Activated B cell treated with CpG ODN at 0.5 μM for 24 hours (primary cell): ENCODE measurements at places on chromosomes 12 and 14. TPM values are rescaled to one million over a fixed set of nuclear protein-coding genes. Genes with fewer than 3 reads are reported as not detected.

TAOK3 gene
- total RNA-seq, result 76.3 and 86.9 TPM in 2 replicates

CCDC177 gene
- total RNA-seq, result 0.05 TPM in 1 of 2 replicates, not detected in the other

EID3 gene
- total RNA-seq, result 6.2 TPM in 2 replicates

ANKRD33 gene
- not detected in 2 replicates for total RNA-seq

PGF gene
- total RNA-seq, result not detected in 2 replicates

GNPNAT1 gene
- 9.7 and 11.4 TPM in 2 replicates for total RNA-seq

GABARAPL1 gene
- 2.1 and 2.5 TPM in 2 replicates for total RNA-seq

NAV3 gene
- total RNA-seq, result not detected in 2 replicates

SLC38A2 gene
- 231 and 247 TPM in 2 replicates for total RNA-seq

CLEC7A gene
- total RNA-seq, result 0.09 and 0.10 TPM in 2 replicates

EPS8 gene
- total RNA-seq, result 0.73 and 0.89 TPM in 2 replicates

APPL2 gene
- 22.0 and 30.7 TPM in 2 replicates for total RNA-seq

PXMP2 gene
- 5.3 and 7.7 TPM in 2 replicates for total RNA-seq

DPF3 gene
- 3.5 and 4.3 TPM in 2 replicates for total RNA-seq

DNA sequence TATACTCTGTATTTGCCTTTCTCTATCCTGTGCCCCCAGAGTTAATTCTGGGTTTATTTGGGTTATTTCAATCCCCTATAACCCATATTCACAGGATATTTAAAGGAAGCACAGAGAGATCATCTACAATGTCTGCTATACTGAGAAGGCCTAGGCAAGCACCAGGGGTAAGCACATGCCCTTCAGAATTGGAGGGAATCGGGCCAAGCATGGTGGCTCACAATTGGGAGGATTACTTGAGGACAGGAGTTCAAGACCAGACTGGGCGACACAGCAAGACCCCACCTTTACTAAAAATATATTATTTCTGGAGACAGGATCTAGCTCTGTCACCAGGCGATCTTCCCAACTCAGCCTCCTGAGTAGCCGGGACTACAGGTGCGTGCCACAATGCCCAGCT is 11.3 kb downstream of the FOXN3 start:
- DNase-seq, result no peak
- peaks cover 70% of the 10 kb centered on the region for H3K4me1 ChIP-seq
- no peak overlapping the region for H3K4me3 ChIP-seq
- H3K27me3 ChIP-seq, result no peaks in the 10 kb centered on the region
- peaks cover 41% of the 10 kb centered on the region for H3K36me3 ChIP-seq
- H3K27ac ChIP-seq, result no peak overlapping the region

GRCh38 chr14:21163871-21164291 is 8.0 kb upstream of the OR5AU1 start:
- peaks cover 18% of the 10 kb centered on the region for H3K27me3 ChIP-seq
- no peak for DNase-seq
- H3K36me3 ChIP-seq, result no peaks in the 10 kb centered on the region
- H3K27ac ChIP-seq, result no peak overlapping the region
- no peaks in the 10 kb centered on the region for H3K4me1 ChIP-seq
- H3K4me3 ChIP-seq, result no peak overlapping the region

- H3K36me3 ChIP-seq, result no peaks in the 10 kb centered on the region
- H3K27ac ChIP-seq, result no peak overlapping the region
- peaks cover 20% of the 10 kb centered on the region for H3K4me1 ChIP-seq
- H3K4me3 ChIP-seq, result no peak overlapping the region
- no peaks in the 10 kb centered on the region for H3K27me3 ChIP-seq
- DNase-seq, result no peak
Measured at GRCh38 chr12:89156862-89157262, 195.4 kb downstream of the DUSP6 start.

- H3K4me1 ChIP-seq, result peaks cover 8% of the 10 kb centered on the region
- H3K36me3 ChIP-seq, result no peaks in the 10 kb centered on the region
- no peak overlapping the region for H3K27ac ChIP-seq
- peaks cover 2% of the 10 kb centered on the region for H3K27me3 ChIP-seq
Measured at GRCh38 chr14:74921987-74922751, 891 bp downstream of the RPS6KL1 start.

- H3K27me3 ChIP-seq, result no peaks in the 10 kb centered on the region
- no peaks in the 10 kb centered on the region for H3K4me1 ChIP-seq
- H3K4me3 ChIP-seq, result no peak overlapping the region
Measured at GRCh38 chr14:100033347-100034075, 31.7 kb upstream of the EVL start.

DNA sequence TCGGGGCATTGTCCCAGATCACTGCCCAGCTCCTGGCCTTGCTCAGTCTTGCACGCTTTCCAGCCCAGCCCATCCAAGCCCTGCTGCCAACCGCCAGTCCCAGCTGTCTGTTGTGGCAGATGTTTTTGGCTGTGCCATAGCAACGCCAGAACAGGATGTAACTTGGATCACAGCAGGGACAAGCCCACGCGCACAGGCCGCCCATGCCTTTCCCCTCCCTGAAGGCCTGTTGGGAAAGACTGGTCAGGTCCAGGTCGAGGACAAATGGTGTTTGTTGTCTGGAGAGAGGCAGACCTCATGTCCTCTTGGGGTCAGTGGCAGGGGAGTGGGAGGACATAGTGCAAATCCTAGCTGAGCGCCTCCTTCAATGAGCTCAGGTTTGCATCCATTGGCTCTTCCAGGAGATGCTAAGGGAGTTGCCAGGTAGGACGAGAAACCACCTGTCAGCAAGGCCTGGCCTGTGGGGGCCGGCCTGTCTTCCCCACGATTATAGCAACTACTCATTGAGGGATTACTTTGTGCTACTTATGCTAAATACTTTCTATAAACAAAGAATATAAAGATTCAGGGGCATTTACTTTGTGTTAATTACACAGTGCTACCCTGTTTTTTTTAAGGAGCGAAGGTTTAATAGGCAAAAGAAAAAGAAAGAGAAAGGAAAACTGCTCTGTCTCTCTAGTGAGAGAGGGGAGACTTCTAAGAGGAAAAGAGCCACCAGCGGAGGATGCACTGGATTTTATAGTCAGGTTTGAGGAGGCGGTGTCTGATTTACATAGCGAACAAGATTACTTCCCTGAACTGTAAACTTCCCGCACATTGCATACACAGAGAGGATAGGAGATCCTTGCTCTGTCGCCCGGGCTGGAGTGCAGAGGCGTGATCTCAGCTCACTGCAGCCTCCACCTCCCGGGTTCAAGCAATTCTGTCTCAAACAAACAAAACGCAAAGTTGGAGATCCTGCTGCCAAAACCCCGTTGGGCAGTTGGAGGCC is 42.8 kb upstream of the CORO1C start:
- no peak overlapping the region for H3K4me3 ChIP-seq
- no peak for DNase-seq
- H3K27ac ChIP-seq, result no peak overlapping the region
- H3K27me3 ChIP-seq, result no peaks in the 10 kb centered on the region

DNA sequence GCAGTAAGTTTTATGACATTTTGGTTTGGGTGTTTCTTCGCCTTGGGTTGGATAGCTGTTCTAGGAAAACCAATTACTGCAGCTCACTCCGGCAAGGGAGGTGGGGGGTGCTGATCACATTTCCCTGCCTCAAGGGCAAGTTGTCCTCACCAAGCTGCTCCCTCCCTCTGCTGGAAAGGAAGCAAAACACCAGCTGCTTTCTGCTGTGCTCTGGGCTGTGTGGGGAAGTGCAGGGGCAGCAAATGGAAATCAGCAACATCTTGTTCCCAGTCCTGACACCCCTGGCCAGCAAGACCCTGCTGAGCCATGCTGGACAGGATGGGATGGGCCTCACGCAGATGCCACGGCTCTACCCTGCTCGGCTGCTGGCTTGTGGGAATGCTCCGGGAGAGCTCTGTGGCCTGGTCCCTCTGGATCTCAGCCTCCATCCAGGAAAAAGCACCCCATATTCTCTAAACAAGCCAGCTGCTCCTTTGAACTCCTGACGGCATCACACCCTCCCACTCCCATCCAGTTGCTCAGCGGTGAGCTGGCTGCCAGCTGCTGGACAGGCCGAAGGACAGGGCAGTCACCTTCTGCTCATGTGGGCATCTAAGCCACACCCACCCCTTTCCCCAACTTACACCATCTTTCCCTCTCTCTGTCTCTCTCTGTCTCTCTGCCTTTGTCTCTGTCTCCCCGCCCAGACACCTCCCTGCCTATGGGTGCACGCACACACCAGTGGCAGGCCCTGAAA is 52.4 kb upstream of the EIF5 start:
- DNase-seq, result no peak
- no peak overlapping the region for H3K4me3 ChIP-seq
- H3K27ac ChIP-seq, result no peak overlapping the region

- H3K27ac ChIP-seq, result no peak overlapping the region
- no peaks in the 10 kb centered on the region for H3K4me1 ChIP-seq
- H3K36me3 ChIP-seq, result no peaks in the 10 kb centered on the region
- H3K4me3 ChIP-seq, result no peak overlapping the region
Measured at GRCh38 chr14:101469382-101470247, 91.7 kb upstream of the DIO3 start.

GRCh38 chr14:69043596-69044260 is 64.6 kb upstream of the ACTN1 start:
- H3K4me3 ChIP-seq, result no peak overlapping the region
- H3K27me3 ChIP-seq, result peaks cover 23% of the 10 kb centered on the region
- DNase-seq, result no peak
- no peaks in the 10 kb centered on the region for H3K4me1 ChIP-seq

DNA sequence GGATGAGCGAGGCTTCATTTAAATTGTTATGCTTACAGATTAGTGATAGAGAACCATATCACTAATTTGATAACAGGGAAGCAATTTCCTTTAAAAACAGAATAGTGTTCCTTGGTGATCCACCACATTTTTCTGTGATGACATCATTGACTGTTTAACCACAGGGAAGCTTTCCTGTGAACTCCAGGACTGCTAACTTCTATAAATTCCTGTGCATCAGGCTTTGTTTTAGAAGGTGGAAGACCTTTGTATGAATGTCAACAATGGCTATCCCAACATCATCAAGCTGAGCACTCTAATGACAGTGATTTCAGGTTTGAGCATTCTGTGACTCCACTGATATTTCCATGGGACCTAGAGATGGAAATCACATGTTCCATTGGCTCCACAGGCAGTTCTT is 177.1 kb downstream of the RMST start:
- no peaks in the 10 kb centered on the region for H3K4me1 ChIP-seq
- no peak overlapping the region for H3K4me3 ChIP-seq
- H3K27ac ChIP-seq, result no peak overlapping the region
- DNase-seq, result no peak

- no peak for DNase-seq
- H3K27ac ChIP-seq, result no peak overlapping the region
- H3K27me3 ChIP-seq, result no peaks in the 10 kb centered on the region
- no peaks in the 10 kb centered on the region for H3K36me3 ChIP-seq
- peaks cover 20% of the 10 kb centered on the region for H3K4me1 ChIP-seq
Measured at GRCh38 chr12:89157413-89157812, 194.9 kb downstream of the DUSP6 start.

DNA sequence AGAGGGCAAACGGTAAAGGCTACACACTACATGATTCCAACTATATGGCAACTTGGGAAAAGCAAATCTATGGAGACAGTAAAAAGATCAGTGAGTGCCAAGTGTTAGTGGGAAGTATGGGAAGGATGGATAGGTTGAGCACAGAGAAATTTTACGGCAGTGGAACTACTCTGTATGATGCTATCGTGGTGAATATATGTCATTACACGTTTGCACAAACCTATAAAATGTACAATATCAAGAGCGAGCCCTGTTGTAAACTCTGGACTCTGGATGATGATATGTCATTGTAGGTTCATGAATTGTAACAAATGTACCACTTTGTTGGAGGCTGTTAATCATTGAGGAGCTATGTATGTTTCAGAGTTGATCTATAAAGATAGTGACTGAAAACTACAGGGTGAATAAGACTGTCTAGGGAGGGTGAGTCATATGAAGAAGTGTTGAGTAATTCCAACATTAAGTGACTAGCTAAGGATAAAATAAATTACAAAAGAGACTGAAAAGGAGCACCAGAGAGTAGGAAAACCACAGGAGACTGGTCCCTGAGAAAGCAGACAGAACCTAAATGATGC is 349.2 kb upstream of the LMO3 start:
- H3K36me3 ChIP-seq, result no peaks in the 10 kb centered on the region
- H3K27ac ChIP-seq, result no peak overlapping the region
- DNase-seq, result no peak
- H3K27me3 ChIP-seq, result no peaks in the 10 kb centered on the region
- no peaks in the 10 kb centered on the region for H3K4me1 ChIP-seq
- no peak overlapping the region for H3K4me3 ChIP-seq

- no peak for DNase-seq
- H3K27ac ChIP-seq, result no peak overlapping the region
- no peaks in the 10 kb centered on the region for H3K4me1 ChIP-seq
- peaks cover 8% of the 10 kb centered on the region for H3K27me3 ChIP-seq
Measured at GRCh38 chr12:67040861-67041137, 228.4 kb upstream of the CAND1 start.

DNA sequence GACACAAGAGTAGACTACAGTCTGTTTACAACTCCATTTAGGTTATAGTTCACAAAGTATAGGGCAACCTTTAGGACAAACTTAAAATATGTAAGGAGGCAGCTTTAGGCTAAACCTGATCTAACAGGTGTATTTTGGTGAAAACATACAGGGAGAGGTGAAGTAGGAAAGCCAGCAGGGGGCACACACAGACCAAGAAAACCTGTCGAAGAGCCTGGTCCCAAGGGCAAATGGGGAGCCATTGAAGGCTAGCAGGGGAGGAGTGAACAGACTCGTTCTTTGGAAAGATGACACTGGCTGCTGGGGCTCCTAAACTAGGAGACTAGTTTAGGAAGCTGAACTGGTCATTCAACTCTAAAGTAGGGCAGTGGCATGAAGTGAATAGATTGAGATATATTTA is 138.8 kb upstream of the WSCD2 start:
- no peaks in the 10 kb centered on the region for H3K36me3 ChIP-seq
- no peak overlapping the region for H3K27ac ChIP-seq
- no peak for DNase-seq
- H3K27me3 ChIP-seq, result peaks cover 13% of the 10 kb centered on the region

DNA sequence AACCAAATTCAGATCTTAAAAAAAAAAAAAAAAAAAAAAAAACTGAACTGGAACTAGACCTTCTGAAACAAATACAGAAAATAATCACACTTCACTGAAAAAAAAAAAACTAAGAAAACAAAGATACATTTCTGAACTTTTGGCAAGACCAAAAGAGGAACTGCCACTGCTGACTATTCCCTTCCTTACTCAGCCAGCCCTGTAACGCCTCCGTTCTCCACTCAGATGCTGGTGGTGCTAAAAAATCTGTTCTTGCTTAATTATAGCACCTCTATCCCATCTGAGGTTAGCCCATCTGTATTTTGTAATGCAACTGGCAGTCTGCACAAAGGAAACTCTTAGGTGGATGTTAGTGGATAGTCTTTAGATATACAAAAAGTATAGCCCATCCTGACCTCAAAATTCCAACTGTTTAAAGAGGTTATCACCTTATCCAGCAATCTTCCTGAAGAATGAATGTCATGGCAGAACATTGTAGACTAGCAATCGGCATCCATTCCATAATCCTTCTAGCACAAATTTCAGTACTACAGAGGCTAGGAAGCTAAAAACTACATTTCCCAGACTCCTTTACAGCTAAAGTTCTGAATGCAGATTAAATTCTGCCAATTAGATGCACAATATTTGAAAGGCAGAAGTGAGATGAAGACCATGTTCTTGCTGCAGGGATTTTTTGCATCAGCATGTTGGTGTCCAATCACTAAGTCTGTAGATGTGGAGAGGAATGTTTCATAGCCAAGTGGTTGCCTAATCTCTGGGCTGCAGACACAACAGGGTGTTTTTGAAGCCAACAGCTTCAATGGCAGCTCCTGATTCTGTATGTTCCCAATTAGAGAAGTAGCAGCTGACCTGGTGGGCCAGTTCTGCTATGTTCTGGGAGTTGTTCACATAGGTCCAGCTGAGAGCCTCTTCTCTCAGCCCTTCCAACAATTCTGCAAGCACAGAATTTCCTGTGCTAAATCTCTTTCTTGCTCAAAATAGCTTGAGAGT is 5.7 kb downstream of the MAP3K9 start:
- H3K4me3 ChIP-seq, result peak overlapping the region; percentile 35
- no peaks in the 10 kb centered on the region for H3K27me3 ChIP-seq
- no peak for DNase-seq
- H3K27ac ChIP-seq, result peak overlapping the region; percentile 86
- H3K36me3 ChIP-seq, result peaks cover 14% of the 10 kb centered on the region
